Natural killer cell (primary cell): ENCODE measurements at places on chromosomes 5 and 9. TPM values are rescaled to one million over a fixed set of nuclear protein-coding genes. Genes with fewer than 3 reads are reported as not detected.

The FOXD4L5 gene
- total RNA-seq, result not detected

The GPX3 gene
- not detected for total RNA-seq

The SPINK6 gene
- not detected for total RNA-seq

- no peak for DNase-seq
Measured at GRCh38 chr5:127392762-127393161, 102.2 kb downstream of the MEGF10 start.

DNA sequence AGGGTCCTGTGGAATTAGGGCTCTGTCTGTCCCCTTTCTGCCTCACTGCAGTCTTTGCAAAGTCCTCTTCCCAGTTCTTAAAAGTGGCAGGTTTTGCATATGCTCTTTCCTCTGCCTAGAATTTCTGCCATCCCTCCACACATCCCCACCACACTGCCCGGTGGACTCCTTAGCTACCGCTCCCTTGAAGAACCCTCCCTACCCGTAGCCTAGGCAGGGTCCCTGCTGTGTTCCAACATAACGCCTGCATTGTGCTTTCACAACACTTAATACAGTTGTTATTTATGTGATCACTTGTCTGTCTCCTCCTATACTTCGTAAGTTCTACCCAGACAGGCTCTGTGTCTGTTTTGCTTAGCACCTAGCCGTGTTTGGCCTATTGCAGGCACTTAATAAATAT is 142.5 kb upstream of the DMRT1 start:
- DNase-seq, result no peak

DNA sequence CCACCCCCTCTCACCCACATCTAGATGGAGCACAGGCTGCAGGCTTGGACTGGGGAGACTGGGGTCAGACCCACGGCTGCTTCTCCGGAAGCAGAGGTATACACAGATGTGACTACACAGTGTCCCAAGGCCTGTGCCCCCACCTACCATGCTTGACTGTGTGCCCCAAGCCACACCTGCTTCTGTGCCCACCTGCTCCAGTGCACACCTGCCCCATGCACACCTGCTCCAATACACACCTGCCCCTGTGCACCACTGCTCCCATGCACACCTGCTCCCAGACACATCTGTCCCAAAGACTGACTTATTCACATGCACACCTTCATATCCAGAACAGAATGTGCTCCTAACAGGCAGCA is 5.5 kb upstream of the COL5A1 start:
- DNase-seq, result no peak

DNA sequence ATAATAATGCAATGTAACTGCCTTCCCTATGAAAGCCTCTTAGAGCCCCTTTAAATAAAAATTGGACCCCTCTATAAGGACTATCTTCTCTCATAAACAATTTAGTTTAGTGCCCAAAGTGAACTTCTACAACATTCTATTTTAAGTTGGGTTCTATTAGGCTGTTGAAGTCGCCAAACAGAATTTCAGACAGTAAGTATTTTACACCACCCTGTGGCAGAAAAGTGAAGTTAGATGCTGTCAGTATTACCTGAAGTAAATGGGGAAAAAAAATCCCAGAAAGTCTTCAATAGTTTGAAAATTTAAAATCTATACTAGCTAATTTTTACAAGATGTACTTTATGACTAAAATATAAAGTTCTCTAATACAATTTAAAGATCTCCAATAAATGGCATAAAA is 29.5 kb downstream of the CAAP1 start:
- DNase-seq, result no peak

GRCh38 chr5:122816756-122817155 is 28.7 kb upstream of the SNX24 start:
- DNase-seq, result no peak

DNA sequence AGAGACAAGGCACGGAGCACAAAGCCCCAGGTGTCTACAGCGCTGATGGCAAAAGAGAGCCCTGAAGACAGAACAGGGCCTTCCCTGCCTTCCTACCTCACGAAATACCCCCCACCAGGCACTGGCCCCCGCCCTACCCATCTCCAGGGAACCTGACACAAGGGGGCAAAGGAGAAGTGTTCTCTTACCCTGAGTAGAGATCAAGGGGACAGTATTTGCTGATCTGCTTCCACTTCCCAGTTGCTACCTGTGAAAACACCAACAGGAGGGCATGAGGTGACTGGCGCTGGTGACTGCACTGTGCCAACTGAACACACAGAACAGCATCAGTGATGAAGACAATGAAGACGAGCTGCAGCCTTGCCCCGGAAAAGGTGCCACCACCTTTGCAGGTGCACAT is 27.4 kb downstream of the IPPK start:
- DNase-seq, result no peak

DNA sequence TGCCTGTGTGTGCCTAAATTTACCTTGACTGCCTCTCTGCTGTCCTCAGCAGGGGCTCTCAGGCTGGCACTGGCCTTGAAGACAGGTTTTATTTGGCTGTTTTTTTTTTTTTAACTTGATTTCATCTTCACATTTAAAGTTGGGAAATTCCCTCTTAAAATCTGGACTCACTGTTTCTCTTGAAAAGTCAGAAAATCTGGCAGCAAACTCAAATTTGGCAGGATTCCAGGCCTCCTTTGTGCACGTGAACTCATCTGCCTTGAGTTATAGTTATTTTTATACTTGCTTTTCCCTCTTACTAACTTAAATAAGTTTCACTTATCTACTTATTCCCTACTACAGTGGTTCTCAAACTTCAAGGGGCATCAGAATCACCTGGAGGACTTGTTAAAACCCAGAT is 118.4 kb upstream of the MAP3K1 start:
- DNase-seq, result peak; percentile 75

DNA sequence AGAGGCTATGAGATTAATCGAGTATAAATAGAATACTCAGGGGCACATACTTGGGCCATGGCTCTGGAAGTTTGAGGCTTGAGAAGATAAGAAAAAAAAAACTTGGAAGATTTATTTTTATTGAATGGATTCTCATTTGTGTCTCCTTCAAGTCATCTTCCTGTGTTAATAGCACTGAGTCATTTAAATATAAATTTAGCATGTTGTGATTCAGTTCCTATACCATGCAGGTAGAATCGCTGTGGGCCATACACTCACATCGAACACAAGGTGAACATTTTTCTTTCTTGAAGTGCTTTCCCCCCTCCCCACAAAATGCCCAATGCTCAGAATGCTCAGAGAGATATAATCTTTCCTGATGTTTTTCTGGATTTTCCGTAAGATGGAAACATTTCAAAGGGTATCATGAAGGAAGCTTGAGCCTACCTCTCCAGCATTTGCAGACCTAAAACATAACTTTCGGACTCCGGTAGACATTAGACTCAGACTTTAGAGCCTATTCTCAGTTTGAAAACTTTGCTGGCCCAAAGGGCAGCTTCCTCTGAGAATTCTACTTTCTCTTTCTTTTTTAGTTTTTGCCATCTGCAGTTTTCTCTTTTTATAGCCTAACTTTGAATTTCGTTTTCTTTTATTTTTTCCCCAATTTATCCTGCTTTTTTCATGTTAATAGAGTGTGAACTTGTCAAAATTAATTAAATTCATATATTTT is 737.6 kb upstream of the NUDT12 start:
- DNase-seq, result no peak

DNA sequence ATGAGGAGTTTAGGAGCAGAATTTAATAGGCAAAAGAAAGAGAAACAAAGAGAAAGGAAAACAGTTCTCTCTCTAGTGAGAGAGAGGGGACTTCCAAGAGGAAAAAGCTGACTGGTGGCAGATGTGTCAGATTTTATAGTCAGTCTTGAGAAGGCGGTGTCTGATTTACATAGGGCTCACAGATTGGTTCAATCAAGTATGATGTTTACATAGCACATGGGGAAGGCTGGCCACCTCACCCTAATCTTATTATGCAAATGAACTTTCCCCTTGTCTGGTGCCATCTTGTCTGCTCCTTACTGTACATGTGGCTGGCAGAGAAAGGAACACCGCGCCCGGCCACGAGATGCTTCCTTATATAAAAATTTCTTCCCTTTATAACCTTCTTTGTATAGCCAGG is 24.7 kb downstream of the UNC13B start:
- no peak for DNase-seq

- peak; percentile 53 for DNase-seq
Measured at GRCh38 chr9:136572003-136572827, 26.4 kb upstream of the NOTCH1 start.

GRCh38 chr5:76672242-76672641 is 43.7 kb upstream of the F2R start:
- DNase-seq, result no peak

DNA sequence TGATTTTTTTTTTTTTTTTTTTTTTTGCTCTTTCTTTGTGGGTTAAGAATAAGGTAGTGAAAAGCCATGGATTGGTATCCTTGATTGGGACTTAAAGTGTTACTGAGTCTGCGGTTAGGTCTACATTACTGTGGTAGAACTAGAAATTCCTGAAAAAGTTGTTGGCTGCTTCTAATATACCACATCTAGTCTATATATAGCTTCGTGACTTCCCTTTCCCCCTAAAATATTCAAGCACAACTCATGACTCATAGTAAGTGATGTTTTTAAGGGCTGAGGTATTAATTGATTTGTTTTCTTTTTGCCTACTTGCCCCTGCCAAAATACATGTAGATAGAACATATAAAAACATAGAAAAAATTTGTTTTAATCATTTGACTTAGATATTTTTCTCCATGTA is 247.6 kb downstream of the TMEM232 start:
- DNase-seq, result no peak

DNA sequence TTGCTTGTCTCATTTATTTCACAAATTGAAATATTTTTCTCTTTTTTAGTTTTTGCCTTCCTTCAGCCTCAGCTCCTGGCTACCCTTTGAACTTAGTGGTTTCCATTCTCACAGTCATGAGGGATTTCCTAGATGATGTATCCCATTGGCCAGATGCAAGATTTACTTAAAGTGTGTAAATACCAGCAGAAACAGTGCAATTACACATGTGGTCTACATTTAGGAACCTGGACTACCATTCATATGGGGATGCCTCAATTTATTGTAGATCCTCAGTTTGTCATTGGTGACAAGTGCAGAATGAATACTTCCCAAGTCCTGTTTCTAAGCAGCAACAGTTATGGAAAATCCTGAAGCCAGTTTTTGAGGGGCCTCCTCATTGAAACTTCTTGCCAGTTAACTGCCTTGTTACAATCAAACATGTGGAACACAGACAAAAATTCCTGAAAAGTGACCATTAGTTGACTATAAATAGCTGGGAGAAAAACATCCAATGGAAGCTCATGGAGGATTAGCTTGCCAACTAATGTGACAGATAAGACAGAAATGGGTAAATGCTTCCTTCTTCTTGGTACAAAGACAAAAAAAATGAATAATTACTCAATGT is 113.6 kb upstream of the FER start:
- no peak for DNase-seq

DNA sequence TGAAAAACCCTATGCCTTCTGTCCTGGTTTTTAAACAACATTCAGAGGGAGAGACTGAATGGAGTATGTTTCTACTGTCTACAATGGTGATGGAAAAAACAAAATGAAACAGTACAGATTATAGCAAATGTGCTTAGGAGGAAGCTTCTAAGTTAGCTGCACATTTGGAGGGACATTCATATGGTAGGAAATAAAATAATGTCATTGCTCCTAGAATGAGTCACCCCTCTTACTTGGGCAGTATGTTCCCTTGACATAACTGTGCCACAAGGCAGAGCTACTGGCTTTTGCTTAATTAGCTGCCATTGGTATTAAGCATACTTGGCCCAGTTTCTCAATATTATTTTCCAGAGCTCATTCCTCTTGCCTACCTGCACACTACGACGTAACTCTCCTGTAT is 128.9 kb downstream of the GDNF start:
- DNase-seq, result no peak

GRCh38 chr5:149063017-149063687 is at the start of gene SH3TC2:
TSS of gene SH3TC2 (minus strand) at chr5:149063062. CDS start at chr5:149063022, 40 bp downstream.
- no peak for DNase-seq

DNA sequence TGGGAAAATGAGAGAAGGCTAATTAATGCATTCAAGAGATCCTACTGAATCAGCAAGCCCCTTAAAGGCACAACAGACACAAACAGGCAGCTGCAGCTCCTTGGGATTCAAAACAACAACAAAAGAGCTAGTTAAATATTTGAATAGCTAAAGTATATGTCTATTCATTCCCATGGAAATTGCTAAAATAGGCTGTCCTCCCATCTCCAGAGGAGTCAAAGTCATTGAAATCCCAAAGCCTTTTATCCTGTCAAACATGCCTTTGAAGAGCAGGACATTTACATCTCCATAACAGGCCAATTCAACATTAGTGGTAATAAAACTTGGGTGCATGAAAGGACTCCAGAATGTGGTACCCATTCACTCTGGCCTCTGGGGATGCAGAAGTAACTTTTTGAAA is 177.4 kb downstream of the NTRK2 start:
- no peak for DNase-seq

- DNase-seq, result peak; percentile 4
Measured at GRCh38 chr5:122772446-122772845, 2.4 kb upstream of the SNX2 start.

DNA sequence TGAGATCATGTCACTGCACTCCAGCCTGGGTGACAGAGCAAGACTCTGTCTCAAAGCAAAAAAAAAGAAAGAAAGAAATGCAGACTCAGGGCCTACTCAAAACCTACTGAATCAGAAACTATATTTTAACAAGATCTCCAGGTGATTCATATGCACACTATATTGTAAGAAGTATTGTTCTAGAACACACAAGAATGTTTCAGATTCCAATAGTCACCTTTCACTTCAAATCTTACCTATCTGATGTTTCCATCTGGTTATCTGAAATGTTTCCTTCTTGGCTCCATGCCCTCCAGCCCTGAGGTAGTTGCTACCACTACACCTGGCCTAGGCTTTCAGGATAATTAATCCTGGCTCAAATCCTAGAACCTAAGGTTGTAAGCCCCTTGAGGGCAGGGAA is 36.8 kb upstream of the SNX2 start:
- DNase-seq, result no peak

GRCh38 chr9:16136961-16137360 is 584.1 kb downstream of the CCDC171 start:
- no peak for DNase-seq

- peak; percentile 68 for DNase-seq
Measured at GRCh38 chr5:151223447-151224264, at the start of gene CCDC69. TSS of gene CCDC69 (minus strand) at chr5:151224092. CDS start at chr5:151223970, 122 bp downstream.

DNA sequence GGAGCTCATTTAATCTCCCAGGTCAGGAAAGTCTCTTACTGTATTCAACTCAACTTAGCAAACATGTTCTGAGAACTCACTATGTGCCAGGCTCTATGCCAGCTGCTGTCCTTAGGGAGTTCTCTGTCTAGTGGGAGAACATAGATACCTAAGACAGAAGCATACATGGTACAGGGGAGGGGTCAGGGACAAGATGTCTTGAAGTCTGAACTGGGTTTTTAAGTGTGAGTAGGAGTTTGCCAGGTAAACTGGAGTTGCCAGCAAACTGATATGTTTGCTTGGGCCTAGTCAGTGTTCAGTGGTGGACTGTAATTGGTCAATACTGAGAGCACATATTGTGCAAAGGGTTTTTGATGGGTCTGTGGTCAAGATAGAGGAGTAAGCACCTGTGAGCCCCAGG is 18.3 kb upstream of the GLE1 start:
- DNase-seq, result no peak

- no peak for DNase-seq
Measured at GRCh38 chr5:16665601-16666000, 48.8 kb upstream of the RETREG1 start.
